Activated CD4-positive, alpha-beta T cell treated with anti-CD3 and anti-CD28 coated beads for 4 hours (primary cell): ENCODE measurements at places on chromosomes 7 and 10.

DNA sequence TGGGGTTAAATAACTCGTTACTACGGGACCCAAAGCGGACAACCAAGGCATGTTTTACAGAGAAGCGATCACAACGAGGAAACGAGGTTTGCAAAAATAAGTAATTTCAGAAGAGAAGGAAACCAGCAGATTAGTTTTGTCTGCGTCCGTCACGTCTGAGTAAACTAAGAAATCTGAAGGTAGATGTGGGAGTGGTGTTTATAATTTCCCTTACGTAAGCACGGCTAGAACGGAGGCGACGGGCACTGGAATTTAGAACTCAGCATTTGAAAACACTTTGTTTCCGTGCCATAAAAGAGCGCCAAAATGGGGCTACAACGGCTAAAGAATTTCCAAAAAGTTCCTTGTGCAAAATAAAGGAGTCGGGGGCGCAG lies 718 bp upstream of the UMAD1 start:
- peak; percentile 60 for DNase-seq

DNA sequence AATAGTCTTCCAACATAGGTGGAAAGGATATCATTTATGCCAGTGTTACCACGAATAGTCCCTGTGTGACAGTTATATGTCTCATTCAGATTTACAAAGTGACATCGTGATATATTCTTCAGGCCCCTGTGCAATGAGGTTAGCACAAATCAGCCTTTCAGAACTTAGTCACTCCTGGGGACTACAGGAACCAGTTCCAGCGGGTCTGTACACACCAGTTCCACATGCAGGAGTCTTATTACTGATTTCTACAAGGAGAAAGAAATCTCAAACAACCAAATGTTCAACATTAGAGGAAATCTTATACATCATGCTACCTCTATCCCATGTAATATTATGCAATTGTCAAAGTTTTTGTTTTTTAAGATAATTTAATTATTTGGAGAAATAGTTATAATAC lies 4.4 kb upstream of the WDR91 start:
- no peak for DNase-seq

DNA sequence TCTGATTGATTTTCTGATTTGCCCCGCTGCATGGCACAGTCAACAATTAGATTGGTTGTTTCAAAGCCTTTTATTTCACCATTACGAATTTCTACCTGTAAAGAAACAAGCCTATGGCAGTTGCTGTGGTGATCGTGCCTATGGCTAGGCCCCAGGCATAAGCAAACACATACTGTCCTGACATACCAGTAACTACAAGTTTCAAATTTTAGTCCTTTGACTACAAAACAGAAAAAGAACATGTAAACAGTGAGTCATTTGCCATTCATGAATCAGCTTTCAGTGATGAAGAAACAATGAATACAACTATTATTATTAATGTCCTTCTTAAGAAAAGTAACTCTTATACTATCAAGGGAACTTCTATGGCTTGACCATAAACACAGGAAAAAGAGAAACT lies 168.0 kb upstream of the LRRN3 start:
- DNase-seq = no peak

- DNase-seq = no peak
Measured at GRCh38 chr7:41817386-41817785, 114.5 kb upstream of the INHBA start.
